ENCODE measurements at places on chromosomes 12 and 14. TPM values are rescaled to one million over a fixed set of nuclear protein-coding genes. Genes with fewer than 3 reads are reported as not detected.

GRCh38 chr14:65149116-65149515 is 46.8 kb upstream of the MAX start:
- H3K4me3 ChIP-seq, result no peak overlapping the region
- no peaks in the 10 kb centered on the region for H3K4me1 ChIP-seq
- no peaks in the 10 kb centered on the region for H3K36me3 ChIP-seq
- peaks cover 16% of the 10 kb centered on the region for H3K27me3 ChIP-seq
- H3K27ac ChIP-seq, result no peak overlapping the region

- H3K4me3 ChIP-seq, result no peak overlapping the region
- H3K27ac ChIP-seq, result no peak overlapping the region
- DNase-seq, result no peak
- peaks cover 18% of the 10 kb centered on the region for H3K4me1 ChIP-seq
- H3K36me3 ChIP-seq, result no peaks in the 10 kb centered on the region
These were observed 48.2 kb downstream of the ATF7 start for GRCh38 chr12:53577941-53578352.

DNA sequence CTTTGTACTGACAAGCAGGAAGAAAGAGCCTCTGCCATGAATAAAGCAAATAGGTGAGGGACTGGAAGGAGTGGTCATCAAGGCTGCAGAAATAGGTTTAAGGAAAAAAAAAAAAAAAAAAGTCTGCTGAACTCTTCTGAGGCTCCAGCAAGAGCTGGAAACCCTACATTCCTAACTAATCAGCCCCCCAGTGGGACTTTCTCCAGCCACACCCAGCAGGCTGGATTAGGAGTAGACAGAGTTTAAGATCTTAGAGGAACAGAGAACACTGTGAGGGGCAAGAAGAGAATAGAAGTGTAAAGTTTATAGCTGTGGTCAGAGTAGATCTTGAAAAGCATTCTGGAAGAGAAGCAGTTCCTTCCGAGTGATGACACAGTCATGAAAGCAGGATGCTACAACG is 66.4 kb downstream of the ATXN2 start:
- no peaks in the 10 kb centered on the region for H3K27me3 ChIP-seq
- peaks cover 66% of the 10 kb centered on the region for H3K36me3 ChIP-seq
- no peak overlapping the region for H3K27ac ChIP-seq
- no peak overlapping the region for H3K4me3 ChIP-seq

GRCh38 chr12:2011643-2012607 is 7.7 kb upstream of the DCP1B start:
- no peaks in the 10 kb centered on the region for H3K36me3 ChIP-seq
- no peak for DNase-seq
- H3K4me3 ChIP-seq, result no peak overlapping the region
- H3K27me3 ChIP-seq, result no peaks in the 10 kb centered on the region

NDUFA12 gene
- 66.6 TPM for total RNA-seq

A2ML1 gene
- total RNA-seq, result under 0.01 TPM
